Stimulated activated CD8-positive, alpha-beta memory T cell treated with anti-CD3 and anti-CD28 coated beads, Interleukin-15, amount 100 ng/mL, for 24 hours (primary cell): ENCODE measurements at places on chromosomes 3 and 15.

- no peak for DNase-seq
These were observed 39.3 kb downstream of the OSTN start for GRCh38 chr3:191238321-191238817.

DNA sequence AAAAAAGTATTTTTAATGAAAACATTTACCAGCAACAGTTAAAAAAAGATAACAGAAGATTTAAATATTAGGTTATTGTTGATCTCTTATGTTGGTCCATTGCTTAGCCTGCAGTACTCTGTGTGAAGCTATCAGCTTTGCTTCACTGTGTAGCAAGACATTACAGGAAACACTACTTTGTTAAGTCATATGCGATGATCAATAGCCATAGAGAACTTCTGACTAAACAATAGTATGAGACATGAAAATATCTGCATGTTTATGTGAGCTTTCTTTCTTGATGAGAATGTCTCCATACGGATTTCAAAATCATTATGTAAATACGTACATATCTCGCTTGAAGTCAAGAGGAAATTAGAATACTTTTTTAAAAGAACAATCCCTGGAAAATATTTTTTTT is 27.0 kb upstream of the CAPN3 start:
- DNase-seq, result no peak

DNA sequence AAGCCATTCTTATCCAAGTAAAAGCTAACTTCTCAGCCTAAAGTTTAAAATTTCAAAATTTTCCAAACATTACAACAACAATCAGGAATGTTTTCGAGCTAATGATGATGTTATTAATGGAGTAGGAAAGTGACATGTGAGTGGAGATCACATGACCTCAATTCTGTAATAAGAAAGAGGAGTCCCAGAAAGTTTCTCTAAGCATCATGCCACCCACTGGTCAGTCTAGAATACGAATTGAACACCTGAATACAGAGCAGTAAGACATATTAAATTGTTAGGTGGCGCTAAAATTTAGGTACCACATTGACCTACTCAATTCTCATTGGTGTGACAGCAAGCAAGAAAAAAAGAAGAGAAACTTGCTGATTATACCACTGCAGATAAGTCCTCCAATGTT is 163.9 kb downstream of the DCLK3 start:
- DNase-seq, result no peak

DNA sequence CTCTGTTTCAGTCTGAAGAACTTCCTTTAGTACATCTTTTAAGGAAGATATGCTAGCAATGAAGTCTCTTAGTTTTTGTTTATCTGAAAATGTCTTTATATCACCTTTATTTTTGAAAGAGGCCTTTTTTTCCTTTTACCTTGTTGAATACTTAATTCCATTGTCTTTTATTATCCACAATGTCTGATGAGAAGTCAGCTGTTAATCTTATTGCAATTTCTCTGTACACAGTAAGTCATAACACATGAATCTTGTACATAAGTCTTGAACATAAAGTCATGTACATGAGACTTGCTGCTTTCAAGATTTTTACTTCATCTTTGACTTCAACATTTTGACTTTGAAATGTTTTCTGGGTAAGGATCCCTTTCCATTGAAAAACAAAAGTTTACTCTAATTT is 424.3 kb upstream of the ATP10A start:
- DNase-seq, result no peak

- DNase-seq, result no peak
These were observed 40.7 kb downstream of the C2CD4B start for GRCh38 chr15:62124176-62124972.

DNA sequence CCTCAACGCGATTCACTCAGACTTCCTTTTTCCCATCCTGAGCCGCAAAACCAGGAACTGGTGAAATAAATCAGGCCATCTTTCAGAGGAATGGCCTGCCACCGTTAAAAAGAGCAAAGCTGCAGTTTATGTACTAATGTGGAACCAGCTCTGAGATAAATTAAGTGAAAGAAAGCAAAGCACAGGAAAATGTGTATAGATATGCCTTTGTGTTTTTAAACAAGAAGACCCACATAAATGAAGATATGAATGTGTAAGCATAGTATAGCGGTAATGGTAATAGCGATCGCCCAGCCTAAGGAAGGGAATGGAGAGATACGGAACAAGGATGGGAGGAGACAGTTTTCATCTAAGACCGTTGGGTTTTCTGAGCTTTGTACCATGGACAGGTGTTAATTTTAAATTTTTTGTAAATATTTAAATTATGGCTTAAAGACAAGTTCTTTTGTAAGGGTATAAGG is 30.8 kb upstream of the RPN1 start:
- DNase-seq, result no peak

DNA sequence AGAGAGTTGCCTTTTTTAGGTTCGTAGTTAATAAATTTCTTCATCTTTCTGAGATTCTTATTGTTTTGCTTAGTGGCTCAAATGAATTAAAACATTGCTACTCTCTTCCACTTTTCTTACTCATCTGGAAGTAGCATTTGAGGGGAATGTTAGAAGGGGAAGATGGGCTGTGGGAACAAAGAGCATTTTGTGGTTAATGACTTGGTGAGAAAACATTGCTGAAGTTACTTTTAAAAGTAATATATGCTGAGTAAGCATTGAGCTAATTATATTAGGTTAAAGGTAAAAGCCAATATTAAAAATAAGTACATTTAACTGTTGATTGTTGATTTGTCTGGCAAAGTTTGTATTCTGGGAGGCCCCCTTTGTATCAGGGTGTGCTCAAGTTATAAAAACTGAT is 5.7 kb downstream of the MORF4L1 start:
- DNase-seq, result no peak

DNA sequence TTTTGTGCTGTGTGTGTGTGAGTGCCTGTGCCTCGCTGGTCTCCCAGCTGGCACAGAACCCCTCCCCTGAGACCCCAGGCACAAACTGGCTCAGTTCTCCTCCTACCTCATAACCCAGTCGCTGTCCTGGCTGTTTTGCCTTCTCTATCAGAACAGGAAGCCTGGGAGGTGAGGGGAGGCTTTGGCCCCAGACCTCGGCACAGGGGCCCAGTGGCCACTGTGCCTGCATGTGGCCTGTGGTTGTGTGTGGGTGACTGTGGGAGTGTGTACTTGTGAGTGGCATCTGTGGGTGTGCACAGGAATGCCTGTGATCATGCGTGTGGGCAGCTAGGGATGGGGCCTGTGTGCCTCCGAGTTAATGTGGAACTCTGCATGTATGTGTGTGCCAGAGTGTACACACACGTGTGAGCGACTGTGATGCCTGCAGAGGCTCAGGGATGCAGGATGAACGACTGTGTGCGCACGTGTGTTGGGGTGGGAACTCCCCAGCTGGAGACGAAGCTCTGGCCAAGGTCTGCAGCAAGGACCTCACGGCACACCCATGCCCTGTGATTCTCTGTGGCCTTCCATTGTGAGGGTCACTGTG is 32.3 kb downstream of the PSTPIP1 start:
- no peak for DNase-seq

DNA sequence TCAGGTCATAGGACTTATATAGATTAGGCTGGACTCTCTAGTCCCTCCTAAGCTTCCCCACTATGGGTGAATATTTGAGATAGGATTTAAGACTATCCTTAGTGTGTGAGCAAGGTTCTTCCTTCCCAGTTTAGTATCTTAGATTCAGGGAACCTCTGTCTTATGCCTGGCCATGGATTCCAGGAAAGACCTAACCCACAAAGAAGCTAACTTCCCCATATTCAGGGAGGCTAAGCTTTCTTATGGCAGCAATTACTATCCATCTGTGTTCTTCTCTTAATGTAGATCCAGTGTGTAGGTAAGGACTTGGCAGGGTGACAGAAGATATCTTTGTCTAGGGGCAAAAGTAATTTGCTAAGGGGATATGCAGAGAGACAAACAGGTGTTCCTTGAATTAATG is 25.5 kb upstream of the PIK3R4 start:
- no peak for DNase-seq

- DNase-seq, result no peak
These were observed 69.1 kb downstream of the PEAK1 start for GRCh38 chr15:77350792-77351191.

DNA sequence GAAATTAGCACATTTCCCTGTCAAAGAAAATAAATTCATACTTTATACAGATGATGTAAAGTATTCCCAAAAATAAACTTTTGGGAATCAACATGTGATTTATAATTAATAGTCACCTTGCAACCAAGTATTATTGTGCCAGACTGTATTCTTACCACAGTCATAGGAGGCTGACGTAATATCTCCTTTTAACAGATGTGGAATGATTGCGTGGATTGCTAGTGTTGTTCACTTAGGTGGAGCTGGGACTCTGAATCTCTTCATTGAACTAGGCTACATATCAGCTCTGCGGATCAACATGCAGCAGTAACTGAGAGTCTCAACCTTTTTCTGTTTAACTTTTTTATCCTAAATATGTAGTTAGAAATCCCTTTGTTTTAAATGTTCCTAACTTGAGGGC is 37.2 kb downstream of the PXK start:
- DNase-seq, result no peak

GRCh38 chr3:10568549-10568948 is 63.2 kb upstream of the ATP2B2 start:
- DNase-seq, result no peak

- no peak for DNase-seq
These were observed 95.6 kb downstream of the IMPG2 start for GRCh38 chr3:101224739-101225138.

DNA sequence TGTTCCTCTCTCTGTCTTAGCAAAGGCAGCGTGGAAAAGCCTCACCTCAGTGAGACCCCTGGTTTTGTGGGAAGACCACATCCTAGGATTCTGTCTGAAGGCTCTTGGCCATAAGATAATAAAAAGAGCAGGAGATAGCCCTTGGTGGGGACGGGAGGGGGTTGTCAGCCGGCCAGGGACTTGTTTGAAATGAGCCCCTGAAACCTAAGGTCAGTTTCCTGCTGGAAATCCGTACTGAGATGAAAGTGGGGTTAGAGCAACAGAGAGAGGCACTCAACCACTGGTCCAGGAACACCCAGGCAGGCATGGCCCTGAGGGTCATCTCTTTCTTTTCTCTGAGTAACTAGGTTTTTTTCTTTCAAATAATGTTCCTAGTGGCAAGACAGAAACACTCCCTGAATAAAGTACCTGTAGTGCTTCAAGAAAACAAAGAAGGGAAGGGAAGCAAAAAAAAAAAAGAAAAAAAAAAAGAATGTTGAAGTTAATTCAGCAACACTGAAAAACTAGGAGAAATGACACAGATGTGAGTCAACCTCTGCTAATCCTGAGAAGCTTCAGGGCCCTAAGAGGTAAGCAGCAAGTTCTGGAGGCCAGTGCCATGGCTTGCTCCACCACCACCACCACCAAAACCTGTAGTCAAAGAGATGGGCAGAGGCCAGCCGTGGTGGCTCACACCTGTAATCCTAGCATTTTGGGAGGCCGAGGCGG is 3.2 kb downstream of the ITGB5 start:
- DNase-seq, result no peak

DNA sequence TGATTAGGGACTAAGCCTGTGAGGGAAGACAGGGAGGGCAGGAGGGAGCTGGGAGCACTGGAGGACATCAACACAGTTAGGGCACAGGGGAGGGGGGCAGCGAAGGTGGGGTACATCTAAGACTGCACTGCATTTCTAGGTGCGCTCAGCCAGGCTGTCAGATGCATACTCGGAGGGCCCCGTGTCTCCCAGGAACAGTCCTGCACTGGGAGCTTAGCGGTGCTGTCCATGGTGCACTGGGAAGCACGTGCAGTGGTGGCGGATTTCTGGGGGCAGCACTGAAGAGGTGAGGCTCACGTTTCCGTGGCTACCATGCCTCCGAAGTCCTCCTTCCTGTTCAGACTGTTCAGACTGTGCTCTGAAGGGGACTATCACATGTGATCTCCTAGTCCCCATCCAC is 54.4 kb downstream of the ROPN1B start:
- no peak for DNase-seq

- DNase-seq, result no peak
These were observed 44.3 kb upstream of the MRPS22 start for GRCh38 chr3:139299261-139300132.

DNA sequence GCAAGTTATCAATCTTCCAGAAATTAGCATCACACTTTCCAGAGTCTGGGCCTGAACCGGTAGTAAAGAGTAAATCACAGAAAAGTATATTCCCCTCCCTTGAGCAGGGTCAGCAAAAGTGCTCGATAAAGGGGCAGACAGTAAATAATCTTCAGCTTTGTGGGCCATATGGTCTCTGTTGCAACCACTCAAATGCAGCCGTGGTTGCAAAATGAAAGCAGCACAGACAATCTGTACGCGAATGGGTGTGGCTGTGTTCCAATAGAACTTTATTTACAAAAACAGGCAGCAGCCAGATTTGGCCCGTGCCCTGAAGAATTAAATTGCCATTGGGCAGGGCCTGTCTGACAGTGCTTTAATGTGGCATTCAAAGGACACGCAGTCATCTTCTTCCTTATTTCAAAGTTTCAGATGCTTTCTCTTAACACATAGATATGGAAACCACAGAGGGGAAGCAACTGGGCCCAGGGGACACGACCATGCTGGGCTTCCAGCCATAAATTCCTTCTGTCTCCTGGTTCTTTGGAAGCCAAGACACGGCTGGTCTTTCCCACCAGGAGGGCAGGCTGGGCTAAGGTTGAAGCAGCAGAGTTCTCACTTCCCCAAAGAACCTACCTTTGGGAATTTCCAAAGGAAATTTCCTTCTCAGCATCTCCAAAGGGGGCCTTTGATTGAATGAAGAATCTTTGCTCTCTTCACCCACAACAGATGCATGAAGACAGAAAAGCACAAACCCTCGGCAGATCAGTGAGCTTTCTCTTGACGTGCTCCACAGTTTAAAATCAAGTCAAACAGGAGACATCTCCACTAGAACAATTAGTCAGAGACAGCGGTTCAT is 489.8 kb upstream of the PROK2 start:
- DNase-seq, result no peak

GRCh38 chr3:117671722-117672318 is 962.2 kb downstream of the TUSC7 start:
- DNase-seq, result no peak

- no peak for DNase-seq
These were observed 84.5 kb downstream of the KBTBD8 start for GRCh38 chr3:67082533-67083024.

GRCh38 chr15:69673291-69673881 is 220.8 kb downstream of the RPLP1 start:
- no peak for DNase-seq

- DNase-seq, result no peak
These were observed 166.6 kb downstream of the SATB1 start for GRCh38 chr3:18258492-18258891.

DNA sequence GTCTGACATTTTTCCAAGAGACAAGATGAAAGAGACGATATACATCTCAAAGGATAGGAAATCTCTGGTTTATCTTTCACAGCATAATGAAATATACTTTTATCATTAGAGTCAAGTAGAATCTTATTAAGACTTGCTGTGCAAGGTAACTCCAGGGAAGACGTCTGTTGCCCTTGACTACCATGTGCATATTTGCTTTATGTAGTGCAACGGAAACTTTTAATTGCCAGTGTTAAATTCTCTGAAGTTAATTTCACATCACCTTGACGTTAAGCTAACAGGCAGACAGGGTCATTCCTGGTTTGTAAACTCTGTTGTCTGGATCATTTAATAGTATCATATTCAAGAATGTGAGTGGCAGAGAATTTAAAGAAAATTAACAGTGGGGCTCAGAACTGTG is 82.8 kb downstream of the LRTM1 start:
- DNase-seq, result no peak
